DMS53 (cell line): ENCODE measurements at places on chromosomes 5 and 9.
A peak's percentile ranks its signal among the peaks of the same experiment; 100 is the strongest.

- DNase-seq, result peak; percentile 52
Observed at GRCh38 chr5:78727786-78728761, 79.5 kb upstream of the LHFPL2 start.

DNA sequence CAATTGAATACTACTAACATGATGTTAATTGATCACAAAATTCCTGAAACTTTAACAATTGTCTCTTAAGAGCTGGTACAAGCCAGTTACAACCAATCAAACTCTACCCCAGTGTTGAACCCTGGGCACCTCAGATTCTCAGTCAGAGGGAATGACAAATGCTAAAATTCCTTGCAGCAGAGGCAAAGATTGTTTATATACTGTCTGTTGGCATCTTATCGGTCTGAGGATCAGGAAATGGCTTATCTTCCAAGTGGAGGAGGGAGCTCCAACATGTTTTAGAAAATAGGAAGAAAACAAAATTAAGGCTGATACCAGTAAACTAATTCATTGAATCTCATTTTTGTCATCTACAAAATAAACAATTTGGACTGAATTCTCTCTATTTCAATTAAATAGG is 527.8 kb upstream of the ZNF608 start:
- DNase-seq, result no peak

- no peak for DNase-seq
Observed at GRCh38 chr5:66002415-66002814, 76.0 kb downstream of the ERBIN start.

DNA sequence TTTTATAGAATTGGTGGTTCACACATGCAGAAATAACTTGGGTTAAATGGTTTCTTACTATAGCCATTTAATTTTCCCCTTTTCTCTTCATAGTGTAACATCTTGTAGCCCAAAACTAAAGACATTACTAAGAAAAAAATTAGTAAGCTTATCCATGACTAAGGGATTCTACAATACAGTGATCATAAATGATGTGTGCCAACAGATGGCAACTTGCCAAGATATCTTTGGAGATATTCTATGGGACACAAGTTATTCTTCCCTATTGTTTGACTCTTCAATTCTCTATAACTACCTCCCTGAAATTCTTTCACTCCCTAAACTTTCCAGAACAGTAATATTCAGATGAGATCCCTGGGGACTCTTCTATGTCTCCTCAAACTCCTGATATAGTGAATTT is 580.6 kb downstream of the PTPRD start:
- peak; percentile 0 for DNase-seq

DNA sequence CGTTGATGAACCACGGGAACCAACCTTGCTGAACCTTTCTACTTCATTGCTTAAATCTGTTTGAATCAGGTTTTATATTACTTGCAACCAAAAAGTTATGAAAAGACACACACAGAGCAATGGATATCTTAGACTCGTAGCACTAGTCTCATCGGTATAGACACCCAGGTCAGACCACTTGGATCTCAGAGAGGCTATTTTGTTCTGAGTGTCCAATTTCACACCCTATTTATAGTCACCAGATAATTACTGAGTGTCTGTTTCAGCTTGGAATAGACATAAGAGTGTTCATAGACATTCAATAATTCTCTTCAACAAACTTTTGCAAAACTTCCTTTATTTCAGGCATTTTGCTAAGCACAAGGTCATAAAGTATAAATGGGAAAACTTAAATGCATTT is 145.4 kb upstream of the EGFLAM start:
- no peak for DNase-seq

- DNase-seq, result no peak
Observed at GRCh38 chr9:5834214-5834613, 1.3 kb upstream of the ERMP1 start.

DNA sequence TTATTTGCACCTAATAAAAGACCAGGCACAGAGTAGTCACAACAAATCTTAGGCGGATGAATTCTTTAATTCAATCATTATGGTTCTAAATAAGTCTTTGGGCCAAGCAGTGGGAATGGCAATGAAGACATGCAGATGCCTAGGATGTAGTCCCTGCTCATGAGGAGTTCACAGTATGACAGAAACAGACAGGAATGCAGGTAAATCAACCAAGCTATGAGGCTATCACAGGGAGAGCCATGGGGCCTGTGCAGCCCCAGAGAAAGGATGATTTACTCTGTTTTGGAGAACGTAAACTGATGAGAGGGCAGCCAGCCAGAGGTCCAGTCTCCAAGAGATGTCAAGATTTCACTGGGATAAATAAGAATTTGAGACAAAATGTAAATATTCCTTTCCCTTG is 129.4 kb downstream of the TRIM32 start:
- no peak for DNase-seq

GRCh38 chr5:24073107-24073506 is 565.7 kb downstream of the PRDM9 start:
- DNase-seq, result no peak

DNA sequence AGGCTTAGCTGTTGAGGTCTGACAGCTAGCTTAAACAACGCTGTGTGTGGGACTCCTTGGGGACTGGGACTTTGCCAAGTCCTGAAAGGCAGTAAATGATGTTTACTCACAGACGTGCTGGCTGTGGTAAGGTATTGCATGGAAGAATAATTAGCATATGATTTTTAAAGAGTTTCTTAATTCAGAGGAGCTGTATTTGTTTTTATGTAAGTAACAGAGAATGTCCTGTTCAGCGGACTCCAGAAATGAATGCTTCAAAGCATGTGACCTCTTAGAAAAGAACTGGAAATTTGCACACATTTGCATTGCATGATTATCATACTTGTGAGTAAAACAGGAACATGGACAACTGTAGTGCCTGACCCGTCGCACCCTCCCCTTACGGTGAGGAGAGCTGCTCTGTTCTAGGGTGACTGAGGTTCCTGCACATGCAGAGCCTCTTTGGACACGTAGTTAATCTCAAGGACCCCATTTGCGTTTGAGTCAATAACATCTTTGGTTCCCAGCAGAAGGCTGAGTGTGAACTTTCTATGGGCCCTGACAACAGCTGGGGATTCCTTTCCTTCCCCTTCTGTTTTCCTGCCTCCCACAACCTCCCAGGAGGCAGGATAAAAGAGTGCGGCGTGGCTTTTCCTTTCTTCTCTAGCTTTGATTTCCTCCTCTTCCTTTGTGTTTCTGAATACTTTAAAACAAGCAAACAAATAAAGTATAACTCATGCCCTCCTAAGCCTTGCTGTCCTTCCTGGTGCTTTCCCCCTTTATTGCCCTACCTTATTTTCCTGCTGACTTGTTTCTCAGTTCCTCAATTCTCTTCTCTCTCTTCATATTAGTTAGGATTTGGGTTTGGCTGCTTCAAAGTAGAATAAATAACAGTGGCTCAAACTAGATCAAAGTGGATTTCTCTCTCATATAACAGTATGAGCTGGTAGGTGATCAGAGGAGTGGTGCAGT is 157.2 kb upstream of the CD180 start:
- DNase-seq, result no peak
